Naive thymus-derived CD4-positive, alpha-beta T cell (primary cell): ENCODE measurements at places on chromosomes 5 and 9. TPM values are rescaled to one million over a fixed set of nuclear protein-coding genes. Genes with fewer than 3 reads are reported as not detected.

DNA sequence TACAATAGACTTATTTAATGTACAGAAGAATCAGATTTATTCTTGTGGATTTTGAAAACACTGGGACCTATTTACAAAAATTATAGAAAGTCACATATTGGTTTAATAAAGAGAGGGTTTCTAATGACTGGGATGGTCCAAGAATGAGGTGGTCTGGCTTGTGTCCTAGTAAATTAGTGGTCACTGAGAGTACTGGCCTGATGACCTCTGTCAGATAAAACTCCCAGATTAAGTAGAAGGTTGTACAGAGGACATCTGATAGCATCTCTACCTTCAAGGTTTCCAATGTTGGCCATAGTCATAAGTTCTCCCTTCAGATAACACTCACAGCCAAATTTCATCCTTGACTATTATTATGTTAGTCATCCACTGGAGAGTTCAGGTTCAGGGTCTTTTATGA is 692.9 kb downstream of the MTRR start:
- DNase-seq: no peak

GRCh38 chr9:16434526-16434925 is 435.9 kb downstream of the BNC2 start:
- DNase-seq: no peak

- no peak for DNase-seq
Observed at GRCh38 chr9:88197781-88198340, 59.6 kb upstream of the SPATA31C2 start.

- DNase-seq: no peak
Observed at GRCh38 chr9:3855929-3856328, 330.1 kb upstream of the RFX3 start.

GRCh38 chr5:36701085-36701698 is 94.8 kb downstream of the SLC1A3 start:
- DNase-seq: no peak

GRCh38 chr9:93079371-93079770 is 16.6 kb upstream of the CARD19 start:
- DNase-seq: no peak

DNA sequence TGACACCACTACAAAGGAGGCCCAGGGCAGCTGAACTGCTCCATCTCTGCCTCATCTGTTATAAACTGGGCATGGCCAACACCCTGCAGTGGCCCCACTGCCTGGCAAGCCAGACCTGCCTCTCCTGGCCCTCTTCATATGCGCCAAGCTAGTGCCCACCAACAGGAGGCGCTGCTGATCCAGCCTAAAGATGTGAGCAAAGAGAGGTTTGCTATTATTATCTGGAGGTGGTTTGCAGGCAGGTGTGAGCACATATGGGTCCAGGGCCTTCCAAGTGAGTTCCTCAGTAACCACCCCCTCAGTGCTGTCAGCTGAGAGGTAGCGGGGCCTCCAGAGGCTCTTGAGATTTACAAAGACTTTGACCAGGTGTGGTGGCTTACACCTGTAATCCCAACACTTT is 232.2 kb downstream of the SYK start:
- DNase-seq: peak; percentile 47

The SLC36A2 gene
- not detected for total RNA-seq

The GFI1B gene
- total RNA-seq: not detected

The PRRX2 gene
- not detected for total RNA-seq

The AFAP1L1 gene
- not detected for total RNA-seq
